ENCODE measurements at places on chromosomes 13 and 19. TPM values are rescaled to one million over a fixed set of nuclear protein-coding genes. Genes with fewer than 3 reads are reported as not detected.

DNA sequence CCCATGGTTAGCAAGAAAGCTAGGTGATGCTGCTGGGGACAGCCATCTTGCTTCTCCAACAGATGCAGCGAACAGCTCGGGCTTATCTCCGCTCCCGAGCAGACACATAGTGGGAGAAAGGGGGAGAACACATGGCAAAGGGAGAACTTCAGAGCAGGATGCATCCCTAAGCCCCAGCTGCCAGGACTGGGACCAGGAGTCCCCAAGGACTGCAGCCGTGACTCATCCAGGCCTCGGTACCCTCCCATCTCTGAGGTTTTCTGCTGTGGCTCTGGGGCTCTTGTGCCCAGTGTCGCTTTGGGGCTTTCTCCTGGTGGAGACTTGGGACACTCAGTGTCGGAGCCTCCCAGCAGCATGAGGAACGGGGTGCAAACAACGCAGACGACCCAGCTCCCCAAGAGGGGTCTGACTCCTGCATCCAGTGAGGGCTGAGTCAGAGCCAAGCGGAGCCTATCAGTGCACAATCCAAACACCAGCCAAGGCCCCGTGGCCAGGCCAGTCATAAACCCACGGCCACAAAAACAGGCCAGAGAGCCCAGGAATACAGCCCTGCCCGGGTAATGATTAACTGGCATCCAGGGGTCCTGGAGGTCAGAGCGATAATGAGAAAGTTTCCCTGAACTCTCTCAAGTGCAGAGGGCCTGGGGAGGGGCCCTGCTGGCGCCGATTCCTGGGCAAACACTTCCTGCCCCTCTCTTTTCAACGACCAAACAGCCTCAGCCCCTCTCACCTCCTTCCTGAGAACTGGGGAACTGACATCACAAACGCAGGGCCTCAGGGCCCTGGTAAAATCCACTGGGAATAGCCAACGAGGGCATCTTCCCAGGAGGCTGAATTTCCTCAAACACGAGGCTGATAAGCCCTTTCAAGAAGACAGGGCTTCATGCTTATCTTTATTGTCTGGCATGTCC, 202.9 kb downstream of the USP12 start:
- no peak for DNase-seq
- no peak overlapping the region for H3K27ac ChIP-seq
- peaks cover 53% of the 10 kb centered on the region for H3K4me1 ChIP-seq
- no peaks in the 10 kb centered on the region for H3K36me3 ChIP-seq
- no peak overlapping the region for H3K4me3 ChIP-seq

- peaks cover 11% of the 10 kb centered on the region for H3K4me1 ChIP-seq
- H3K27ac ChIP-seq = no peak overlapping the region
- H3K4me3 ChIP-seq = no peak overlapping the region
- peaks cover 5% of the 10 kb centered on the region for H3K27me3 ChIP-seq
Measured at GRCh38 chr19:397941-398706, 10.8 kb downstream of the C2CD4C start.

DNA sequence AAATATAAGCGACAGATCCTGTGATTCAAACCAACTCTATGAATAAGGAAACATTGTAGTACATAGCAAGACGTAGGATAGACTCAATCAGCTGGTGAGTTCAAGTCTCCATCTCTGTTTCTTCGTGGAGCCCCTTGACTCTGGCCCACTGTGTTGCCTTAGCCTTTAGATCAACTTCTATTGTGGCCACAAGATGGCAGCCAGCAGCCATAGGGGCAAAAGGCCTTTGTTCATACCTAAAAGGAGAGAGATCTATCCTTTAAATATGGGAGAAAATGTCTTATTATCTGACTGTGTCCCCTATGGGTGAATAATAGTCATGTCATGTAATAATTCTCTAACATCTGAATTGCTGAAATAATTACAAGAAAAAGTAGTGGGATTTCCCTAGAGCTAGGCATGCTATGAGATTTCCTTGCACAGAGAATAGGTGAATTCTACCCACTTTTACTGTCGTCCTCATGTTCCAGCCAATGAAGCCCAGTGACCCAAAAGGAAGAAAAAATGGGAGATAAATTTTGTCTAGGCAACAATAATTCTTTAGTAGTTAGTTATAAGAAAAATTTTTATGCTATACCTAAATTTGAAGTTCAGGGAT, 129.4 kb downstream of the PCDH20 start:
- H3K4me1 ChIP-seq = no peaks in the 10 kb centered on the region
- no peaks in the 10 kb centered on the region for H3K27me3 ChIP-seq
- H3K27ac ChIP-seq = no peak overlapping the region

DNA sequence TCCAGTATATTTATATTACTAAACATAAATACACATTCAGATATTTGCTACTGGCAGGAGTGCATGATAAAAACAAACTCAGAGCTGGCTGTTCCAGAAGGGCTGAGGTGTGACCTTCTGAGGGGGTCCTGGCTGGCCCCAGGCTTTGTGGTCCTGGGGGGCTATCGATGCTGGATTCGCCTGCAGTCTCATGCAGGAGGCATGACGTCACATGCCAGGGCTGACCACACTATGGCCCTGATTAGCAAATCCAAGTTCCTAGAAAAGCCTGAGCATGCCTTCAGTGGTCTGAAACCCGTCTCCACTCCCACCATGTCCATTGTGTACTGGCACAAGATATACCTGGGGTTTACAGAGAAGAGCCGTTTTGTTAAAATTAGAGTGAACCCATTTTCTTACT, 97.9 kb downstream of the KL start:
- no peak overlapping the region for H3K27ac ChIP-seq
- no peaks in the 10 kb centered on the region for H3K27me3 ChIP-seq
- H3K4me1 ChIP-seq = peaks cover 16% of the 10 kb centered on the region
- no peak for DNase-seq
- H3K4me3 ChIP-seq = no peak overlapping the region
- H3K36me3 ChIP-seq = peaks cover 74% of the 10 kb centered on the region

DNA sequence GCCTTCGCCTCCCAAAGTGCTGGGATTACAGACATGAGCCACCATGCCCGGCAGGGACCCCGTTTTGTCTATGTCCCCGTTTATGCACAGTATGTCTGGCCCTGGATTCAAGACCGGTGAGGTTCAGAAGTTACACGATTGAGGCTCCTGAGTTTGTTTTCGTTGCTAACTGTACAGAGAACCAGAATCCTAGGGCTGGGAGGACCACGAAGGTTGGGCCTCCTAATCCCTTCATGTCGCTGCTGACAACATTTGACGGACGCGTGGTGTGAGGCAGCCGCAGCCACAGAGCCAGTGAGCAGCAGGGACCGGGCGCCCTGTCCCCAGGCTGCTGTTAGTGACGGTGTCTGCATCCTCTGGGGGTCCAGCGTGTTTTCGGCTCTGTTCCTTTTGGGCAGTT, 91.4 kb downstream of the ATP11A start:
- H3K27ac ChIP-seq = no peak overlapping the region
- peaks cover 20% of the 10 kb centered on the region for H3K4me1 ChIP-seq
- H3K27me3 ChIP-seq = no peaks in the 10 kb centered on the region
- no peak for DNase-seq

DNA sequence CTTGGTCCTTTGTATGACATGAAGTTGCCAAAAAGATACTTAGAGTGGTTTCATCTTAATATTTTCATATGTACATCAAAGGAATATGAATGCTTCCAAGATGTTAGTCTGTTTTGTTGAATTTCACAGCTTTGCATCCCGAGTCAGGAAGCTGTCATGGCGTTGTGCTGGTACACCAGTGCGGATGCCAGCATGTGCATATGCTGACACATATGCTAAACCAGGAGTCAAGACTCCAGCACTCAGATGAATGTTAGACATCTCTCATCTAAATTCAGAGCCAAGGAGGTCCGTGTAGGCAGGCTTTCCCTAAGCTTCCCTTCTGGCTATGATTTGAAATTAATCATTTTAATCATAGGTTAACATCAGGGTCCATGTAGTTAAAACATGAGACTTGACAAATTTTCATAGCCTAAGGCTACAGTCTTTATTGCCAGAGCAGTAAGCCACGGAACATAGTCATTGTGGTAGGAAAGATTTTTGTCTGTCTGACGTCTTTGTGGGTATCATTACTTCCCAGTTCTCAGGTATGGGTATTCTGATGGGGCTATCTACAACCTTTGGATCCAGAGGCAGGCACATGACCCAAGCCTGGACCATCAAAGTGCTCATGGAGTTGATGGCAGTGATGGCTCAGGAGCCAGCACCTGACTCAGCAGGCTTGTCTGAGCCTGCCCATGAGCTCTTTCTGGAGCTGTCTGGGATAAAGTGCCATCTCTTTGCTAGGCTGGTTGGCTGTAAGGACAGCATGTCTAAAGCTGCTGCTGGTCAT, 246.1 kb downstream of the KCNRG start:
- H3K4me3 ChIP-seq = no peak overlapping the region
- no peaks in the 10 kb centered on the region for H3K27me3 ChIP-seq
- no peak for DNase-seq
- no peaks in the 10 kb centered on the region for H3K36me3 ChIP-seq

DNA sequence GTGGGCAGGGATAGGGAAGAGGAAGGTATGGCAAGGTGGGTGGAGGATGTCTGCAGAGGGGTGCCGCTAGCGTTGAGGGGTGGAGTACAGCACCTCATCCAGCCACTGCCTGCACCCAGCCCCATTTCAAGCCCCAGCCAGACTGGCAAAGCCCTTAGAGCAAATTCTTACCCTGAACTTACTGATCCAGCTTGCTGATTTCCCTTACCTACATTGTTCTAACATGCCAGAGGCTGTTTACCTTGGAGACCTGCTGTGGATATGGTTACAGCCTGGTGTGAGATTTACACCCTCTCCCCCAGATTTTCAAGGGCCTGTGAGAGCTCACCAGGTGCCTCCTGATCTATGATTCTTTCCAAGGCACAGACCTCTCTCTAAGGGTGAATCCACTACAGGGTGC, 86.0 kb downstream of the ZNF726 start:
- H3K27me3 ChIP-seq = no peaks in the 10 kb centered on the region
- no peak for DNase-seq
- no peak overlapping the region for H3K4me3 ChIP-seq
- no peaks in the 10 kb centered on the region for H3K36me3 ChIP-seq
- no peak overlapping the region for H3K27ac ChIP-seq
- H3K4me1 ChIP-seq = no peaks in the 10 kb centered on the region

- H3K36me3 ChIP-seq = no peaks in the 10 kb centered on the region
- no peak overlapping the region for H3K4me3 ChIP-seq
- peaks cover 5% of the 10 kb centered on the region for H3K4me1 ChIP-seq
- no peak for DNase-seq
Measured at GRCh38 chr19:44783545-44783944, 5.9 kb downstream of the CBLC start.

DNA sequence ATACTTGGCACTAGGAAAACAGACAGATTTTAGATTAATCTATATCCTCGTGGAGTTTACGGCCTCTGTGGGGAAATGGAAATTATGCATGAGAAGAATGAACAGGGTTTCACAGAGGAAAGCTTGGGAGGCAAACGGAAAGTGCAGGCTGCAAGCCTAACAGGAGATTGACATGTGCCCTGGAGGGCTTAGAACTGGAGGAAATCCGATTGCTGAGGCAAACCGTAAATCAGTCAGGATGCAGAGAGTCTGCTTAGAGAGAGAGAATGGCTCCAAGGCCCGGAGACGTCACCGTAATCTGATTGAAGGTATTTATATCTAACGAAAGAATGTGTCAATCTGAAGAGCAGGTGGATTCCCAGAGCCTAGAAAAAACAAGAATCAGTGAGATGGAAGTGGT, 143.2 kb downstream of the KATNAL1 start:
- DNase-seq = no peak
- no peak overlapping the region for H3K27ac ChIP-seq
- H3K27me3 ChIP-seq = no peaks in the 10 kb centered on the region
- no peaks in the 10 kb centered on the region for H3K4me1 ChIP-seq
- H3K4me3 ChIP-seq = no peak overlapping the region

DNA sequence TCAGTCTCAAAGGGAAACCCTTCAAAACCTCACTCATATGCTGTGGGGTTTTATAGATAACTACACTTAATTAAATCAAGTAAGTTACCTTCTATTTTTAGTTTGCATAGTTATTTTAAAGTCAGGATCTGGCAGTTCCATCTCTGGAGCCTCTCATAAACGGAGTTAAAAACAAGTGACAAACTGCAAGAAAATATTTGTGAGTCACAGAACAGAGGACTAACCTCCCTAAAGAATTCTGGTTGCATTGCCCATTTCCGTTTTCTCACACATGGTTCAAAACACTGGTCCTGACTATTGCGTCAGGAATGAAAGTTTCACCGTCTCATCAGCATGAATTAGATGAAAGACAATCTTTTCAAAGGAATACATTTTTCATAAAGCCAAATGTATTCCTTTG, 10.6 kb downstream of the RXFP2 start:
- no peak overlapping the region for H3K4me3 ChIP-seq
- no peak for DNase-seq
- H3K27ac ChIP-seq = no peak overlapping the region
- no peaks in the 10 kb centered on the region for H3K4me1 ChIP-seq
- no peaks in the 10 kb centered on the region for H3K36me3 ChIP-seq
- H3K27me3 ChIP-seq = peaks cover 6% of the 10 kb centered on the region

DNA sequence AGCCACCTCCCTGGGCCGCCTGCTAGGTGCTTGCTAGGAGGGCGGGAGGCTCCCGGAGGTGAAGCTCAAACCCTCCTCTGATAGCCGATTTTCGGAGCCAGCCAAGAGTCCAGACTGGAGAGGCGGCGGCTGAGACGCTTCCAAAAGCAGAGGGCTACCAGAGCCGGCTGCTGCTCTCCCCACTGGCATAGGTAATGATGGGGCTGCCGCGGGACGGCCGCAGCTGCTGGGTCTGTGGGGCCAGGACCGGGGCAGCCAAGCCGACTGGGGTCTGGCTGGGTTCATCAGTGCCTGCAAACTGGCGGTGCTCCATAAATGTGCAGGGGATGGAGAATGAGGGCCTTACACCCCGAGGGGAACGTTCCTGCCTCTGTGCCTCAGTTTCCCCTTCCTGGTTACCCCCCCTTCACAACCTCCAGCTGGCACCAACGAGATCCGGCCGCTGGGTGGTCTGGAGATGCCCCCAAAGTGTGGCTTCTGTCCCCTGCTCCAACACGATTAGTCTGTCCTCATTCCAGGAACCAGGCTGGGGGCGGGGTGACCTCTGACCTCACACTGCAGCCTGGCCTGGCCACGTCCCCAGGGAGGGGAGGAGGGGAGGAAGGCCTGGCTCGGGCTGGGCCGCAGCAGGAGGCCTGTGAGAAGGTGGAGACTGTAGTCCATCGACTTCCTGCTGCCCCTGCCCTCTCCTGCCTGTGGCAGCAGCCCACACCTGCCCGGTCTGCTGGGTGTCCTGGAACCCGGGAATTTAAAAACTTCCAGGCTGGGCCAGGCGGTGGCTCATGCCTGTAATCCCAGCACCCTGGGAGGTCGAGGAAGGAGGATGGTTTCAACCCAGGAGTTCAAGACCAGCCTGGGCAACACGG, 3.8 kb upstream of the WDR18 start:
- H3K27ac ChIP-seq = no peak overlapping the region
- peaks cover 30% of the 10 kb centered on the region for H3K4me1 ChIP-seq
- H3K36me3 ChIP-seq = peaks cover 2% of the 10 kb centered on the region

The PSG2 gene
- 0.62 TPM for total RNA-seq

The DENND1C gene
- total RNA-seq = 0.13 TPM

The ZNF254 gene
- total RNA-seq = 22.3 TPM

The GPR18 gene
- 0.04 TPM for total RNA-seq

The HNRNPA1L2 gene
- total RNA-seq = 4.3 TPM

The AP1M2 gene
- total RNA-seq = 0.27 TPM

The KLK3 gene
- total RNA-seq = not detected
